ENCODE measurements at places on chromosomes 5 and 9. TPM values are rescaled to one million over a fixed set of nuclear protein-coding genes. Genes with fewer than 3 reads are reported as not detected.

TUSC1 gene
- total RNA-seq = 13.1 TPM

FRMD3 gene
- total RNA-seq = 97.7 TPM

RFESD gene
- total RNA-seq = 6.0 TPM

PRRT1B gene
- not detected for total RNA-seq

ACTBL2 gene
- total RNA-seq = not detected

GDA gene
- 2.0 TPM for total RNA-seq

All from left ventricle myocardium superior (tissue), 1 donor.